ENCODE measurements at places on chromosomes 2 and 18. TPM values are rescaled to one million over a fixed set of nuclear protein-coding genes. Genes with fewer than 3 reads are reported as not detected.

MTLN gene
- total RNA-seq = 111 TPM

CHST10 gene
- 16.4 TPM for total RNA-seq

- DNase-seq = no peak
These were observed 14.4 kb upstream of the BBS5 start for GRCh38 chr2:169464882-169465281.

DNA sequence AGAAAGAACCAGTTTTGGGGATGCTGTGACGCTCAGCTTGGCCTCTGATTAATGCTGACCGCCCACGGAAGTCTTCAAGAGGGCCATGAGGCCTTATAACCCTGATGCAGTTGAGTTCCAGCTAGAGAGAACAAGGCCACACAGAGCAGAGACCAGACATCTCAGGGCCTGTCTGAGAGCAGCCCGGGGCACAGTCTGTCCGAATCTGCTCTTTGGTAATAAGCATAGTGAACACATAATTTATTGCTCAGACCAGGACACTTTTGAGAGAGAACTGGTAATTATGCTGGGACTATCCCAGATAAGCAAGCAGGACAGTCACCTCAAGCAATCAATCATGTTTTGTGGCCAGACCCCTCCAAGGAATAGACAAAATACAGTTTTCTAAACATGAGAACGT lies 68.5 kb downstream of the STPG4 start:
- no peak for DNase-seq

GRCh38 chr2:40041422-40042382 lies 262.6 kb upstream of the THUMPD2 start:
- no peak for DNase-seq

CRYBA2 gene
- not detected for total RNA-seq

NTSR2 gene
- not detected for total RNA-seq

SIX2 gene
- 2.3 TPM for total RNA-seq

GRCh38 chr2:74551942-74552913 lies 1.5 kb downstream of the LOXL3 start:
- no peak for DNase-seq

TTR gene
- total RNA-seq = not detected

- DNase-seq = no peak
These were observed 1138.4 kb downstream of the RPIA start for GRCh38 chr2:89829828-89830227.

NMUR1 gene
- total RNA-seq = 0.93 TPM

- no peak for DNase-seq
These were observed 48.4 kb downstream of the MTX2 start for GRCh38 chr2:176317623-176318065.

DNA sequence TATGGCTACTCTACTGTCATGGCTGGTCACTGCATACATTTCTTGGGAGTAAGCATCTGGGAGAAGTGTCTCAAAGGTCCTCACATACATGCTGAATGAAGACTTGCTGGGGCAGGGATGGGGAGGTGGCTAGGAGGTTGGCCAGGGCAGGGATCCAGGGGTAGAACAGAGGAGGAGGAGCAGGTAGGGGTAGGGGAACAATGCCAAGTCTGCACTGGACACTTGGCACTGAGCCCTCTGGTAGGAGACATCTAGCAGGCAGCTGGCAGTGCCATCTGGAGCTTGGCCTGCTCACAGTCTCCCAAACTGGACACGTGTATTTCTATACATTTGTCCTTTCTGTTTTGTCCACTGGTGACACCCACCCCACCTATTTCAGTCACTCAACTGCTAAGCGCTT lies 62.7 kb upstream of the REV1 start:
- no peak for DNase-seq

KIAA1328 gene
- 7.8 TPM for total RNA-seq

GRCh38 chr2:108364676-108365297 lies 13.0 kb upstream of the SULT1C4 start:
- no peak for DNase-seq

EDAR gene
- total RNA-seq = not detected

MAP3K19 gene
- total RNA-seq = not detected

UGT1A8 gene
- not detected for total RNA-seq

GRCh38 chr2:56465491-56465890 lies 281.7 kb downstream of the CCDC85A start:
- DNase-seq = no peak

GRCh38 chr2:27863146-27863545 lies 27.0 kb downstream of the RBKS start:
- no peak for DNase-seq

FBLN7 gene
- total RNA-seq = 3.5 TPM

UGGT1 gene
- total RNA-seq = 33.5 TPM

DNA sequence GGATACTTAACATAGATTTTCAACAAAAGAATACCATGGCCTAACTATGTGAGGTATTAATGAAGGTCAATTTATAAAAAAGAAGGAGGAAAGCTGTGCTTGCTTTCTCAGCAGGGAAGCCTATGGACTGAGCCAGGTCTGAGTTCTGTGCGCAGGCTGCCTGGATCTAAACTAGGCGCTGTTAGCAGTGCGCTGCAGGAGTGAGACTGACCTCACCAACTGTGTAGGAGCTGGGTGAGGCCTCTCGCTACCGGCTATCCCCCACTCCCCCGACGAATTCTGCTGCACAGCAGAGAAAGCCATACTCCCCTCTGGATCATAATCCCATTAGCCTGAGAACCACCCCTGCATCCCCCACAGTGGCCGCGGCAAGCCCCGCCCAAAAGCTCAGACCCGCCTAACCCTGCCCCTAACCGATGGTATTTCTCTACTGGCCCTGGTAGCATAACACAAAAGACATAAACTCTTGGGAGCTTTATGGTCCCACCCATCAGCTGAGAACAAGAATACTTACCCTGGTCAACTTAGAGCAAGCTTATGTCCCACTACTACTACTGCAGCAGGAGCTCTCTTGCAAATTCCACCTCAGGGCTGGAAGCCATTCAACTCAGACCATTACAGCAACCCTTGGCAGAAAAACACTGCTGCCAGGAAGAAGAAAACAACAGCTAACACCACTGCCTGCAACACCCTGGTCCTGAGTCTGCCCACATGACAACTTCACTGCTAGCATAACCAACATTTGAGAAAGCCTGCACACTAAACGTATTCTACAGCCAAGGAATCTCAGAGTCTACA lies 28.0 kb downstream of the SULT1C2 start:
- DNase-seq = no peak

DNA sequence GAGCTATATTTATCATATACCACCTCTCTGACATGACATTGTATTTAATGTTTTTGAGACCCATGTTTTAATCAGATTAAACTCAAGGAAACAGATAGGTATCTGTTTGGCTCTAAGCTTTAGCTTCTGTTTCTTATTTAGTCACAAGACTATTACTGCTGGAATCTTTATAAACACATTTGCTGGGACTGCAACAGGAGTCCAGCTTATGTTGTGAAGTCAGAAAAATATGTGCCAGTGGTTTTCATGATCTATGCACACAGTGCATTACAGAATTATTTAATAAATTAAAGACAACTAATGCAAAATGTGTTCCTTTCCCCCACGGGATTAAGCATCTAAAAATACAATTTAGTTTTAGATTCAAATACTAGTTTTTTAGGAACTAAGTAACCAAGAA lies 338.9 kb downstream of the ZEB2 start:
- no peak for DNase-seq

ATOH8 gene
- total RNA-seq = 35.1 TPM

GRCh38 chr18:28846958-28847357 lies 670.0 kb upstream of the CDH2 start:
- DNase-seq = no peak

TMEFF2 gene
- total RNA-seq = 0.56 TPM

GRCh38 chr2:198518935-198519334 lies 714.5 kb downstream of the PLCL1 start:
- no peak for DNase-seq

DNER gene
- 28.4 TPM for total RNA-seq

DNA sequence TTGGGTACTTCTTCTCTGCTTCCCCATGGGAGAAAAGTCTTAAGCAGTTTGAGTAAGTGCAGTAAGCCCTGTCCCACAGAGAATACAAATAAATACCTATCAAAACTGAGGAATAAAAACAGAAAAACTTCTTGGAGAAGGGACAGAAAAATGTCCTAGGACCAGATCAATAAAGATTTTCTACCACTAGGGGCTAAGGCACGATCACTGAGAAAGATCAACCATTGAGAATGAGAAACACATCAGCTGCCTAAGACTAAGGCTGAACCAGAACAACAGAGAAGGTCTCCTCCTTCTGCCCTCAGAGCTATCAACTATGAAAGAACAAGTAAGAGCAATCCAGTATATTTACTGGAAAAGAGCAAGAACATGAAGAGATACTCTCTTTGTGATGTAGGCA lies 763.6 kb upstream of the LRRTM1 start:
- DNase-seq = no peak

- DNase-seq = no peak
These were observed 106.3 kb upstream of the CD302 start for GRCh38 chr2:159904127-159904958.

DNA sequence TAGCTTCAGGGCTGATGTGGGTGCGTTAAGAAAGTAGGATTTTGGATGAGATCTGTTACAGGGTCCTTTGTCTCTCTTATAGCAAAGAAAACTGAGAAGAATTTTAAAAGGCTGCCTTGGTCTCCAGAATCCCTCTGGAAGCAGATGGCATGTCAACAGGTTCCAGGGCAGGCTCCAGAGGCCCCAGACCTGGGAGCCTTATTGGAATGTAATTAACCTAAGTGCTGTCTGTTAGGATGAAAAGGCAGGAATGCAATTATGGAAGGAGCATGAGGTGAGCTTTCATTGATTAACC lies 97.2 kb upstream of the PKDCC start:
- DNase-seq = no peak

GRCh38 chr2:187774551-187775071 lies 220.4 kb upstream of the TFPI start:
- DNase-seq = no peak

DNA sequence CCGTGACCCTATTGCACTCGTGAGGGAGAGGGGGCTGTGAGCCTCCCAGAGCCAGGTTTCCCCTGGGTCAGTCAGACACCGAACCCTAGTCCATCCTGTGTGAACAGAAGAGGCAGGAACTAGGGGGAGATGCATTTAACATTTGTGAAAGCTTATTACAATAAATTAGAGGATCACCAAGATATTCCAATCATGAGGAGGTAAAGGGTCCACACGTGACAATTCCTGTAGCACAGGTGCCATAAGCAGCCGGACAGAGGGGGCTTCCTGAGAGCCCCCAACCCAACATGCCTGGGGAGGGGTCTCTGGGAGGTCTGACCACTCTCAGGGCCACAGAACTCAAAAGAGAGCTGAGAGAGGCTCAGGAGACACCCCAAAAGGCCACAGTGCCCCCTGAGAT lies 93.3 kb downstream of the KCNF1 start:
- no peak for DNase-seq

DNA sequence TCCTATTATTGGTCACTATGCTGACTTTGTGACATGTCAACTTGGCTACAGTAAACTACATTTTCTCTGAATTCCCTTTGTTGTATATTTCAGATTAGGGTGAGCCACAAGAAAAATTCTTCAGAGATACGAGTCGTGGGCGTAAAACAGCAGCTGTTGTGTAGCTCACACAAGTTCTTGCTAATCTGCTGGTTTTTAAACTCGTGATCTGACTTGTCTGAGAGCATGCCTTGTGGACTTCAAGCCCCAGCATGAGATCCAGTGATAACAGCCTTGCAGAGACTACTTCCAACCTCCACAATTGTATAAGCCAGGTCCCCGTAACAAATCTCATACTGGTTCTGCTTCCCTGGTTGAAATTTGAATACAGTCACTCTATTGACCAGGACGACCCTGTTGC lies 259.8 kb upstream of the LYPD1 start:
- DNase-seq = no peak

CAPN13 gene
- not detected for total RNA-seq

DNA sequence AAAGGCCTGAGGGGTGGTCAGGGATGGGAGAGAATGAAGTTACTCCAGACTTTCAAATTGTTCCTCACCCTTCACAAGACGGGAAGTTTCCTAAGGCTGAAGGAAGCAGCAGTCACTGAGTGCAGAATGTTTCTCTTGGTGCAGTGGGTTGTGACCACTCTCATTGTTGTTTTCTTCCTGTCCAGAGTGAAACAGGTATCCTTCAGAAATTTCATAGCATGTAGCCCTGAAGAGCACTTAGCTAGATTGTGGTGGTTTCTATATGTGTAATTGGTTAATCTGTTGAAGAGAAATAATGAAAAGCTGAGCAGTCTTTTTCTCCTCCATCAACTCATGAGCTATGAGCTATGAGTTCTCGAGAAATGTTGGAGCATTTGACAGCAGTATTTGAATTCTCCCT lies 96.8 kb downstream of the GPD2 start:
- no peak for DNase-seq

HMSD gene
- 0.48 TPM for total RNA-seq

DNA sequence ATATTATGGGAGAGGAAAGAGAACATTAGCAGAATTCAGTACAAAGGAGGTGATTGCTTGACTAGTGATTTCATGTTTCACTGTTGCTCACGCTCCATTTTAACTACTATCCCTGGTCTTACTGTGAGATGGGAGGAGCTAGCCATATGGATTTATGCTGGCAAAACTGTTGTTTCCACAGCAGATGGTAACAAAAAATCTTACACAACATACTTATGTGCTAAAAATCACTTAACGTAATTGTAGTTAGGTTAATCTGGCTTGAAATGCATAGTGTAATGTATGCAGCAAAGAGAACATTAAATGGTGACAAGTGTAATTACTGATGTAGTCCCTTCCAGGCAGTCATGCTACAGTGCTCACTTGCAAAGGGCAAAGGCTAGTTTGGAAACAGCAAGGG lies 155.6 kb upstream of the LYPD1 start:
- DNase-seq = no peak

DNA sequence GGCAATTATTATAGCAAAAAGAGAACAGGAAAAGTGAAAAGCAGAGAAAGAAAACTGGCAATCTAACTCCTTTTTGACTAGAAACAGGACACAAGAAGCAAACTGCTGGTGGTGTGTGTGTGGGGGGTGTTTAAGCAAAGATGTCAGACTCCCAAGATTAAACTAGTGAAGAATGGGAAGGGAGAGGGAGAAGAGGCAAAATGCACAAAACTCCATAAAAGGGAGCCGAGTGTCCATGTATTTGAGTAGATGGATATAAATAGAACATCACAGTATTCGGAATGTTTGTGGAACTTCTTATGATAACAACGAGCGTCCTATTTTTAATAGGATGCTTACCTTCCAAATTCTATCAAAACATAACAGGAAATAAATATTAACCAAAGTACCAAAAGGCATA lies 179.8 kb upstream of the TRIB2 start:
- no peak for DNase-seq
